ENCODE measurements at places on chromosomes 4 and X. TPM values are rescaled to one million over a fixed set of nuclear protein-coding genes. Genes with fewer than 3 reads are reported as not detected.

TMPRSS11A gene
- 1.4 TPM for total RNA-seq

HERC5 gene
- total RNA-seq, result not detected

RENBP gene
- total RNA-seq, result 0.09 TPM

TLR1 gene
- 0.14 TPM for total RNA-seq

RNF212 gene
- 0.35 TPM for total RNA-seq

TCP11X2 gene
- not detected for total RNA-seq

ANKRD50 gene
- total RNA-seq, result 8.8 TPM

SNCA gene
- 26.2 TPM for total RNA-seq

RAB41 gene
- total RNA-seq, result not detected

CCNB3 gene
- 0.19 TPM for total RNA-seq

DCAF4L1 gene
- 0.21 TPM for total RNA-seq

DACH2 gene
- 0.05 TPM for total RNA-seq

SOD3 gene
- total RNA-seq, result 0.21 TPM

DMP1 gene
- total RNA-seq, result not detected

CXCL3 gene
- 2.2 TPM for total RNA-seq

SLC4A4 gene
- total RNA-seq, result 0.14 TPM

CLCN5 gene
- total RNA-seq, result 3.3 TPM

ARL9 gene
- total RNA-seq, result 0.23 TPM

GYPB gene
- total RNA-seq, result not detected

ZBTB33 gene
- 13.4 TPM for total RNA-seq

MXRA5 gene
- total RNA-seq, result 0.85 TPM

MAGEB2 gene
- not detected for total RNA-seq

CLNK gene
- not detected for total RNA-seq

NEUROG2 gene
- total RNA-seq, result not detected

ARMCX2 gene
- 20.0 TPM for total RNA-seq

SOX3 gene
- total RNA-seq, result not detected

UBE2K gene
- 19.6 TPM for total RNA-seq

IL15 gene
- not detected for total RNA-seq

SLC25A6 gene
- 322 TPM for total RNA-seq

DTHD1 gene
- total RNA-seq, result not detected

CFP gene
- total RNA-seq, result 0.21 TPM

MRFAP1L1 gene
- 51.7 TPM for total RNA-seq

All from airway epithelial cell (primary cell).